CD4-positive, alpha-beta T cell treated with Interleukin-21 for 1 hour (primary cell): ENCODE measurements at places on chromosomes 13 and 19.

DNA sequence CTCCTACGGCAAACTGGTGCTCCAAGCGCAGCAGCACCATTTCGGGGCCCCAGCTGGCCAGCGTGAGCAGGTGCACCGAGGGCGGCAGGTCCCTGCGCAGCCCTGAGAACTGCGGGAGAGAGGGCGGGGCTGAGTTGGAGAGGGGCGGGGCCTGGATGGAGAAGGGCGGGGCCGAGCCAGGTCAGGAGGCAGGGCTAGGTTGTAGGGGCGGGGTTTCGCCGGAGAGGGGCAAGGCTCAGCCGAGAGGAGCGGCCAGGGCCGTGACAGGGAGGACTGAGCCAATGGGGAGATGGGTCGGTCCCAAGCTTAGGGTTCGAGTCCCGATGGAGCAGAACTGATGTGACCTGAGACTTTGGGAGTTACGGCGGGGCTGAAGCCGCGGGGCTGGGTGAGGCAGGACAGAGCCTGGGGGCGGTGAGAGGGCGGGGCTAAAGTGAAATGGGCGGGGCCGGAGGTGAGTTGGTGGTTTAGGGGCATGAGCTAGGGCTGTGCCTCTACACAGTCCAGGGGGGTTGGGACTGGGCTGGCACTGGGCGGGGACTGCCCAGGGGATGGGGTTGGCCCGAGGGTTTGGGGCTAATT lies 19.0 kb downstream of the MAN2B1 start:
- DNase-seq: peak; percentile 39

DNA sequence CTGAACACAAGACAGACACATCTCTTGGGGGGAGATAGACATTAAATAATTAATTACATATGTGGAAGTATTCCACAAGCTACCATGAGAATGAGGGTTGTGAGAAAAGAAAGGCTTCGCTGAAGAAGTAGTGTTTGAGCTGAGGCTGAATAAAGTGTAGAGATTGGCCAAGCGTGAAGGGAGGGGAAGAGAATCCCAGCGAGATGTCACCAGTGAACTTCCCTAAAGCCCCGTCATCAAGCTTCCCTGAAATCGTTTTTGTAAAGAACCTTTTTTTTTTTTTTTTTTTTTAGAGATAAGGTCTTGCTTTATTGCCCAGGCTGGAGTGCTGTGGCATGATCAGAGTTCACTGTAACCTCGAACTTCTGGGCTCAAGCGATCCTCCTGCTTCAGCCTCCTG lies 235.2 kb downstream of the KCNRG start:
- DNase-seq: no peak

DNA sequence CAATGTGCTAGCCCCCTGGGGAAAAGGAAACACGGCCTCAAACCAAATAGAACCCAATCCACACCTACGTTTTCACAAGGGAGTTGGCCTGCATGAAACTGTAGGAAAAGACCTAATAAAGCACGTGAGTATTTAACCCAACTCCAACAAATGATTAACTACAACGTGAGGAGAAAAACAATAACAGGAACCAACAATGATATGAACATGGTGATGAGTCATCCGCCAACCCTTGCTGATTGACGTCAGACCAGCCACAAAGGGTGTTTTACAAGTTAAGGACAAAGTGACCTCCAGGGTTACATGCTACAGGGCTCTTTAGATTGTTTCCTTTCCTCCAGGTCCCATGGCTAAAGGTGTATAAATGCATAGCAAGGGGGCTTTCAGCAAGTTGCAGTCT lies 460.5 kb downstream of the COG6 start:
- peak; percentile 48 for DNase-seq

DNA sequence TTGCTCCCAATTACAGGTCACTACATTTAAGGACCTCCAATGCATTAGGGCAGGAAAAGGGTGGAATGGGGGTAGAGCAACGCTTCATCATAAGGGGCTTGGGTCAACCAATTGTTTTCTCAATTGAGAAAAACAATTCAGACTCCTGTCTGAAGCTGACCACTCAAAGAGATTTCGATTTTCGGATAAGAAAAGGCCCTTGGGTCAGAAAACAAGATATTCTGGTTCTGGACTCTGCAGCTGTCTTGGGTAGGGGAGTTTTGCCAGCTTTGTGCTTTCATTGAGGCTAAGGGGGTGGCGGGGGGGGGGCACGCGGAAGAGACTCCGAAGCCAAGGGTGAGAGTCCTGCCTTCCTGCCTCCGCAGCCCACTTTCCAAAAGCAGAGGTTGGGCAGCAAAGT lies 4.8 kb upstream of the ZNF98 start:
- no peak for DNase-seq

DNA sequence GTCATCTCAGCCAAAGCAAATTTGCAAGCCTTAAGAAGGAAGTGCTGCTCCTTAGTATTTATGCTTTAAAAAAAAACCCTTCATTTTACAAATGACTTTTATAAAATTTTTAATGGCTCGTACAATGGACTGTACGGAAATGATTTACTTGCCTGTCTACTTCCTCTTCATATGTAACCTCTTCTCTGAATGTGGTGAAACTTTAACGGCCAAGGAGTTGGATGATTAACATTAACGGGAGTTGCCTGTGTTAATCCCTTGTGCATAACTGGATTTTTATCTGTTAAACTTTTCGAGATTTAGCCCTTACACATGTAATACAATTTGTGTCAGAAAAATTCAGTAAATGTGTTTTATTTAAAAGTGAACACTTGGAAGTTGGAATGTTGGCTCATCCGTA lies 429.4 kb downstream of the TBC1D4 start:
- no peak for DNase-seq

GRCh38 chr19:34851277-34851804 lies 75.4 kb upstream of the ZNF30 start:
- no peak for DNase-seq

DNA sequence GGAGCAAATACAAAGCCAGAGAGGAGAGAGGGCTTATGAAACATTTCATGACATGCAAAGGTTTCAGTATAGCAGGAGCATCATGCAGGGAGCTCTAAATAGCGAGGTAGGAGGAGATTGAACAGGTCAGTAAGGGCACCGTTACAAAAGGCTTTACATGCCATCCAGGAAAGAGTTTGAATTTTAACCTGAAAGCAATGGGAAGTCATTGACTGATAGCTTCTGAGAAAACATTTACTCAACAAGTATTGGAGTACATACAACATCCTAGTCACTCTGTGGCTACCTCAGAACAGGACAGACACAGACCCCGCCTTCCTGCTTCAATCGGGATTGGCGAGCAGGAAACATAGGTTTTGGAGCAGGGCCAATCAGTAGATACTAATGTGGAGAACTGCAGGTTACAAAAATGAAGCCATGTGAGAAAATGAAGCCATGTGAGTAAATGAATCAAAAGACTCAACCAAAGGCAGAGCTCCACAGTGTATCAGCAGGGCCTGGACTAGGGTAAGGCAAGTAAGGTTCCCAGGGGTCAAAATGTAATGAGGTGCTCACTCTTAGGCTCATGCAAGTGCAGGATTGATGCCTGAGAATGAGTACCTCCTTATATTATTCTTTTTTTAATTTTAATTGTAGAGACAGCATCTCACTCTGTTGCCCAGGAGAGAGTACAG lies 46.8 kb upstream of the FNDC3A start:
- no peak for DNase-seq

- no peak for DNase-seq
These were observed 216.5 kb downstream of the RFC3 start for GRCh38 chr13:34034411-34034810.

DNA sequence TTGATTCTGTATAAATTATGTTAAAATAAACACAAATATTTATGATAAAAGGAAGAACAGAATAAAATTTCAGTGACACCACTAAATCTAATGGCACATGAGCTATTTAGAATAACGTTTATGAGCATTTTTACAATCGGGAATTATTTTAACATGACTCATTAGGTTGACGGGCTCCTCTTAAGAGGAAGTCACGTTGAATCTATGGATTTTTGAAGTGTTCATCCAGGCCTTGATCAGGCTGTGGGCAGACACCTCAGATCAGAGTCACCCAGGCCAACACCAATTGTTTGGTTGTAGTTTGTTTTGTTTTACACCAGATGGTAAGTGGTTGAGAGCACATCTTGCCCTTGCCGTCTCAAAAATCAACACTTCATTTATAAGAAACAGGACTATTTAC lies 257.8 kb downstream of the FOXO1 start:
- DNase-seq: no peak

DNA sequence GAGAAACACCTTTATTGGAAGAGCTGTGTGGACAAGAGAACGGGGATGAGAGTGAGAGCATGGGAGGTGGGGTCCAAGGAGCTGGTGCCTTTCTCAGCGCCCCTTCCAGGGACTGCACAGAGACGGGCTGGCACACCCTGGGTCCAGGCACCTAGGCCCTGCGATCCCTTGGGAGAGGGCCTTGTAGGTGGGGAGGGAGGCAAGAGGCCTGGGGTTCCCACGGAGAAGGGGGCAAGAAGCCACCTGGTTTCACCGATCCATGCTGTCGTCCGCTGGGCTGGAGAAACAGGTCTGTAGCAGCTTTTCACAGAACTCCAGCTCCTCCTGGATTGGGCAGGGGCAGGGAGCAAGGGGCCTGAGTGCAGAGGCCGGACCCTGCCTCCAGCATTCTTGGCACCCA lies 3.5 kb upstream of the PPP6R1 start:
- no peak for DNase-seq

GRCh38 chr13:51562011-51562671 lies 22.1 kb upstream of the WDFY2 start:
- DNase-seq: peak; percentile 32

GRCh38 chr19:17460372-17461230 lies at the start of gene NXNL1:
TSS of gene NXNL1 (minus strand) at chr19:17460926. CDS start at chr19:17460869, 57 bp downstream.
- no peak for DNase-seq

GRCh38 chr13:26050568-26051230 lies 1.1 kb downstream of the SHISA2 start:
- DNase-seq: no peak

DNA sequence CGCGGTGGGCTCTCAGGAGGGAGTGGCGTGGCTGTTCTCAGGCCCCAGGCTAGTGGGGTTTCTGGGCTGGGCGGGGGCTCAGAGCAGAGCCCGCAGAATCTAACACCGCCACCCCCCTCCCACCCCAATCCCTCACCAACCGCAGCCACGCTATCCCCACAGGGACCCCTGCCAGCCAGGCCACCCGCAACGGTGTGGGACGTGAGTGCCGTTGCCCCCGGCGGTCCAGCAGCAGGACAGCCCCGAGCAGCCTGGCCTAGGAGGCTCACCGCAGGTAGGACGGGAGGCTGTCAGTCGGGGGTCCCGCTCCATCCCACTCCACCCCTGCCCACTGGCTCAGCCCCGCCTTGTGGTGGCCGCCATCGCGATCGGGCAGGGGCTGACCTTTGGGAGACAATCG lies at the start of gene NTN5:
TSS of gene NTN5 (minus strand) at position 24 of the 400 bp plus-strand sequence. CDS start 2,031 bp downstream, outside the sequence.
- DNase-seq: no peak

DNA sequence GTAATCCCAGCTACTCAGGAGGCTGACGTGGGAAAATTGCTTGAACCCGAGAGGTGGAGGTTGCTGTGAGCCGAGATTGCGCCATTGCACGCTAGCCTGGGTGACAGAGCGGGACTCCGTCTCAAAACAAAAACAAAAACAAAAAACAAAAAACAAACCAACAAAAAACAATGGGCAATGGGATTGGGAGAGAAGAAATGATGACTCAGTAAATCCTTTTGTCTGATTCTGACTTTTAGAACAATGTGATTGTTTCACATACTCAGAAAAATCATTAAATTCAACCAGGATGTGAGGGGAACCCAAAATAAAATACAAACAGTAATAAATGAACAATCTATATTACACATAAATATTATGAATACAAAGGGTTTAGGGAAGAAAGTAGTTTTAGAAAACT lies 5.1 kb downstream of the ZNF565 start:
- no peak for DNase-seq

GRCh38 chr13:109722068-109722467 lies 64.3 kb downstream of the IRS2 start:
- DNase-seq: no peak
